ENCODE measurements at places on chromosomes 3 and 15.
A peak's percentile ranks its signal among the peaks of the same experiment; 100 is the strongest.

GRCh38 chr3:41026394-41027177, 172.7 kb upstream of the CTNNB1 start:
- no peaks in the 10 kb centered on the region for H3K27me3 ChIP-seq
- H3K27ac ChIP-seq, result no peak overlapping the region
- H3K4me3 ChIP-seq, result no peak overlapping the region

DNA sequence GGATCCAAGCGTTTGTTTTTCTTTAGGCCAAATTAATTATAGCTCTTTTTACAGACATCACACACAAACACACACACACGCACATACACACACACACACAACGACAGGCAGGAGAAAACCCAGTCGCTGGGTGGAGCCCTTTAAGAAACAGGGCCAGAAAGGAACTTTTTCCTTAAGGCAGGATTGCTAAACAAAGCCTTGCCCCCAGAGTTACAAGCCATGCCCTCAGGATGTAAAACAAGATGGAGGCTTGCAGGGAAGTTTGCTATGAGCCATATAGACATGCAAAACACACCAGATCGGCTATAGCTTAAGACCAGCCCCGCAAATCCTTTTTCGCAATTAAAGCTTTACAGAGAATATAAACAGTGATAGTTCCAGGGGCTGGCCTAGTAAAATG, 16.3 kb upstream of the IQCF2 start:
- H3K27me3 ChIP-seq, result no peaks in the 10 kb centered on the region
- H3K4me1 ChIP-seq, result no peaks in the 10 kb centered on the region
- no peaks in the 10 kb centered on the region for H3K36me3 ChIP-seq

GRCh38 chr3:55524565-55525244, 37.6 kb upstream of the WNT5A start:
- no peaks in the 10 kb centered on the region for H3K36me3 ChIP-seq
- DNase-seq, result no peak
- H3K4me1 ChIP-seq, result peaks cover 6% of the 10 kb centered on the region
- H3K4me3 ChIP-seq, result no peak overlapping the region
- no peak overlapping the region for H3K27ac ChIP-seq
- no peaks in the 10 kb centered on the region for H3K27me3 ChIP-seq

DNA sequence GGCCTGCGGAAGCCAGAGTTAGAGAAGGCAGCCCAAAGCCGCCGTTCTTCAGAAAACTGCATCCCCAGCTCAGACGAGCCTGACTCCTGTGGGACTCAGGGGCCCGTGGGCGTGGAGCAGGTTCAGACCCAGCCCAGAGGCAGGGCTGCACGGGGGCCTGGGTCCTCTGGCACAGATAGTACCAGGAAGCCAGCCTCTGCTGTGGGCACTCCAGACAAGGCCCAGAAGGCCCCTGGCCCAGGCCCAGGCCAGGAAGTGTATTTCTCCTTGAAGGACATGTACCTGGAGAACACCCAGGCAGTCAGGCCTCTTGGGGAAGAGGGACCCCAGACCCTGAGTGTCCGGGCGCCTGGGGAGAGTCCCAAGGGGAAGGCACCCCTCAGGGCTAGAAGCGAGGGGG, 23.1 kb downstream of the ALPK3 start:
- H3K4me3 ChIP-seq, result no peak overlapping the region
- H3K36me3 ChIP-seq, result no peaks in the 10 kb centered on the region
- DNase-seq, result no peak
- H3K27ac ChIP-seq, result peak overlapping the region; percentile 97
- H3K4me1 ChIP-seq, result no peaks in the 10 kb centered on the region

GRCh38 chr3:144273601-144274000, 302.0 kb downstream of the DIPK2A start:
- H3K4me1 ChIP-seq, result peaks cover 5% of the 10 kb centered on the region
- H3K4me3 ChIP-seq, result no peak overlapping the region
- DNase-seq, result no peak
- H3K27ac ChIP-seq, result no peak overlapping the region
- H3K27me3 ChIP-seq, result peaks cover 4% of the 10 kb centered on the region
- H3K36me3 ChIP-seq, result no peaks in the 10 kb centered on the region

DNA sequence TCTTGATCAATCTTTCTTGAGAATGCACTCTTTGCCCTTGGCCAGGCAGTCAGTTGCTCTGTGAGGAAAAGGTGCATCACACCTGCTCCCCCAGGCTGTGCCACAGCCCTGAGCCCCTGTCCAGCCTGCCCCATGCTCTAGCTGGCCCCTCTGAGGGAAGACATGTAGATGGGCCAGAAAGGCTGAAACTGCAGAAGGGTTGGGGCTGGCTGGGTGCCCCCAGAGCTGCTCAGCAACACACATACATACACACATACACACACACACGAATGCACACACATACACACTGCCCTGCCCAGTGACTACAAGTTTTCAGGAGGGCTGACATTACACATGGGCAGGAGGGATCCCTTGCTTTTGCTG, 16.4 kb downstream of the TBC1D21 start:
- no peaks in the 10 kb centered on the region for H3K4me1 ChIP-seq
- no peak for DNase-seq
- no peaks in the 10 kb centered on the region for H3K27me3 ChIP-seq
- H3K27ac ChIP-seq, result no peak overlapping the region
- no peaks in the 10 kb centered on the region for H3K36me3 ChIP-seq
- no peak overlapping the region for H3K4me3 ChIP-seq

DNA sequence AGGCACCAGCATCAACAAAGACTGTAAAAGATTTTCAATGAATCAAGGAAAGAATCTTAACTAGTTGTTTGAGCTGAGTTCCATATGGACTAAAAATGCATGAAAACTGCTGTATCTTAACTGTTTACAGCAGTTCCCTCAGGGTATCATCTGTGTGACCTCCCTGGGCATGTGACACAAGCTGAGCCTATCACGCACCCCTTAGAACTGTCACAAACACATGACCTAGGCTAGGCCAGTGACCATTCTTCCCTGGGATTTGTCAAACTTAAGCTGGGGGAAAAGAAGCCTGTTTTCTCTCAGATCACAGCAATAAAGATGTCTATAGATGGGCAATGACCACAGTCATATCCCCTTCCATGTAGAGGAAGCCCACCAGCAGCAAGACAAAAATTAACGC, 35.7 kb downstream of the IGF2BP2 start:
- no peaks in the 10 kb centered on the region for H3K27me3 ChIP-seq
- no peak for DNase-seq
- no peak overlapping the region for H3K27ac ChIP-seq
- H3K4me1 ChIP-seq, result no peaks in the 10 kb centered on the region
- no peaks in the 10 kb centered on the region for H3K36me3 ChIP-seq

DNA sequence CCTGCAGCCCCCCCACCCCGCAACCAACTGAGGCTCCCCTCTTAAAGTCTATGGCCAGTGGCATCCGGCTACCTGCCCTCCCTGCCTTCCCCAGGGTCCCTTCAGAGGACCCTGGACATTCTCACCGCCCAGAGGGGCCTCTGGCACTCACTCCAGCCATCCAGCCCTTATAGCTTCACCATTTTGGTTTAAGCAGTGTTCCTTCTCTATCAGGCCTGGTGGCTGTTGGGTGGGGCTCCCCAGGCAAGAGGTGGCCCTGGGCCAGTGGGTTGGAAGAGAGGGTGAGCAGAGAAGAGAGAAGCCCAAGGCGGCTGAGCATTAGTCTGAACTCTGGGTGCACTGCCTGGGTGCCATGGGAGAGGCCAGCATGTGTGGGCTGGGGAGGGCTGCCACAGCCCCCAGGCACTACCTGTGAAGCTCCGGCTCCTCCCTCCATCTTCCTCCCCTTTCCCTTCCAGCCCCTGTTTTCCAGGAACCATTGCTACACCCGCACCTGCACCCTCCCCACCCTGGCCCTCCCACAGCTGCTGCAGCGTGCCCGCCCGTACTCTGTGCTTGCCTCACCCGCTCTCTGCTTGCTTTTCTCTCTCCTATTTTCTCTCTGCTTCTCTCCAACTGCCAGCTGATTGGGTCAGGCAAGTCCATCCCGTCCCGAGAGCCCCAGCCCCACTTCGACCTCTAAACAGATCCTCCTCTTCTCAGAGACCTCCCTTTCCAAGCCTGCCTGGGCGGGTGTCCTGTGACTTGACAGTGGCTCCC, 168.2 kb downstream of the TBC1D2B start:
- no peak overlapping the region for H3K4me3 ChIP-seq
- no peaks in the 10 kb centered on the region for H3K36me3 ChIP-seq
- H3K27me3 ChIP-seq, result no peaks in the 10 kb centered on the region
- no peaks in the 10 kb centered on the region for H3K4me1 ChIP-seq
- H3K27ac ChIP-seq, result no peak overlapping the region

- no peaks in the 10 kb centered on the region for H3K36me3 ChIP-seq
- H3K27ac ChIP-seq, result no peak overlapping the region
- no peaks in the 10 kb centered on the region for H3K4me1 ChIP-seq
Observed at GRCh38 chr3:104952146-104952972, 414.4 kb upstream of the ALCAM start.

DNA sequence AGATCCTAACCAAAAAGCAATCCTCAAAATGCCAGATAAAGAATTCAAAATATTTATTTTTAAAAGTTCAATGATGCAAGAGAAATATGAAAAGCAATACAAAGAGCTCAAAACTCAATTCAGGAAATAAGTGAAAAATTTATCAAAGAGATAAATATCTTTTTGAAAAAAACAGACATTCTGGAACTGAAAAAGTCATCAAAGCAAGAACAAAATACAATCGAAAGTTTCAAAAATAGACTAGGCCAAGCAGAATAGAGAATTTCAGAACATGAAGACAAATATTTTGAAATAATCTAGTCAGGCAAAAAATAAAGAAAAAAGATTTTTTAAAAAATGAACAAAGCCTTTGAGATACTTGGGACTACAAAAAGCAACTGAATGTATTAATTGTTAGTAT, 83.4 kb upstream of the STT3B start:
- H3K27ac ChIP-seq, result no peak overlapping the region
- no peaks in the 10 kb centered on the region for H3K27me3 ChIP-seq
- H3K4me3 ChIP-seq, result no peak overlapping the region

DNA sequence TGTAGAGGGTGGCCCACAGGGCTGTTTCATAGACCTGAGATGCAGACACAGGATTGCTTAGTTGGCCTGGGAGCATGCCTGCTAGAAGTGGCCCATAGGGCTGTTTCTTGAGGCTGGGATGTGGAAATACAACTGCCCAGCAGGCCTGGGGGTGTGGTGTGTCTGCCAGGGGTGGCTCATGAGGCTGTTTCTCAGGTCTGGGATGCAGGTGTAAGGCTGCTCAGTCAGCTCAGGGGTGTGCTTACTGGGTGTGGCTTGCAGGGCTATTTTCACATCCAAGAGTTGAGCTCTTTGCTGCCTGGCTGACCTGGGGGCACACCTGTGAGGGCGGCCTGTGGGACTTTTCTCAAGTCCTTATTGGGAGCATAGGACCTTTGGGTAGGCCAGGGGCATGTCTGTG, 131.3 kb downstream of the DOCK3 start:
- H3K4me3 ChIP-seq, result no peak overlapping the region
- no peaks in the 10 kb centered on the region for H3K4me1 ChIP-seq
- H3K27ac ChIP-seq, result no peak overlapping the region
- DNase-seq, result no peak

- H3K4me3 ChIP-seq, result no peak overlapping the region
- H3K36me3 ChIP-seq, result no peaks in the 10 kb centered on the region
- no peaks in the 10 kb centered on the region for H3K27me3 ChIP-seq
- DNase-seq, result no peak
- no peaks in the 10 kb centered on the region for H3K4me1 ChIP-seq
Observed at GRCh38 chr15:89307046-89307587, 27.5 kb downstream of the POLG start.

DNA sequence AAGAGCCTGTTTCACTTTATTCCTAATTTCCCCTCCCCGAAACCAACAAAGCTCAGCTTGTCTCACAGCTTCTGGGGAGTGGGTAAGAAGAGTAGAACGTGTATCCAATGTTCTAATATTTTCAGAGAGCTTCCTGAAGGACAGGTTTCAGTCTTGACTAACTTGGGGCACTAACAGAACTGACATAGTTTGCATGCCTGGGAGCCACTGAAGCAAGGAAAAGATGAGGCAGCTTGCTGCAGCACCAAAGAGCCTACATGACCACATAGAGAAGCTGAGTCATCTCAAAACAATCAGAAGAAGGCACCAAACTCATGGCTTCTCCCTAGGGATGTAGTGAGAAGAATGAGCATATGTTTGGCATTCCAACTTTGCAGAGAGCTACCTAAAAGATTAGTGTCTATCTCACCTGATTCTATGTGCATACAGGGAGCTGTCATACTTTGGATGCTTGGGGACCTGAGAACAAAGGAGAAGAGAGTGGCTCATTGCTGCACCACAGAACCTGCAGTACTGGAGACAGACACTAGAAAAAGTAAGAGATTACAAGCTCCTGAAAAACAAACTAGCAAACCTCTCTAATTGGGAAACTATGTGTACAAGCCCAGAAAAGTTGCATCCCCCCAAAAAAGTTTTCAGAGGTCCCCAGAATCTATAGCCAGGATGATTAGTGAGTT, 86.9 kb downstream of the DCLK3 start:
- no peaks in the 10 kb centered on the region for H3K36me3 ChIP-seq
- DNase-seq, result no peak

GRCh38 chr3:119175872-119176756, 2.7 kb downstream of the UPK1B start:
- H3K4me3 ChIP-seq, result no peak overlapping the region
- no peaks in the 10 kb centered on the region for H3K36me3 ChIP-seq
- peaks cover 2% of the 10 kb centered on the region for H3K4me1 ChIP-seq
- H3K27ac ChIP-seq, result no peak overlapping the region

DNA sequence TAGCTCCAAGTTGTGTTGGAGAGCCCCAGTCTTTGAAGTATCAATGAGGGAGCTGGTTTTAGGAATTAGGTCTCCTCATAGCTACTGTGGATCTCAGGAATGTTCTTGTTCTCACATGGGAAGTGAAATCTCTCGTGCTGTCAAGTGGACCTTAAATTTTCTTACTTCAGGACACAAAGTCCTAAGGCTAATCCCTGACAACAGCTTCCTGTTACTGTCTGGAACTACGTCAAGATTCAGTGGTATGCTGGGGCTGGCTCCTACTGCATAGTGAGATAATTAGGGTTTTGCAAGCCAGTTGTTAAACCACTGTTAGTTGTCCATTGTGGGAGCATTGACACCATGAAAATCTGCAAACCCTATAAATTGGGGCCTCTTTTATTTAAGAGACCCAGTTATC, 22.8 kb downstream of the MESP1 start:
- H3K27ac ChIP-seq, result peak overlapping the region; percentile 54
- H3K4me1 ChIP-seq, result no peaks in the 10 kb centered on the region
- H3K4me3 ChIP-seq, result no peak overlapping the region
- H3K27me3 ChIP-seq, result no peaks in the 10 kb centered on the region
- H3K36me3 ChIP-seq, result no peaks in the 10 kb centered on the region

- no peaks in the 10 kb centered on the region for H3K4me1 ChIP-seq
- peak; percentile 46 for DNase-seq
- peak overlapping the region; percentile 99 for H3K27ac ChIP-seq
- no peak overlapping the region for H3K4me3 ChIP-seq
Observed at GRCh38 chr15:44726568-44727484, 9.5 kb upstream of the TRIM69 start.

- no peaks in the 10 kb centered on the region for H3K36me3 ChIP-seq
- no peaks in the 10 kb centered on the region for H3K4me1 ChIP-seq
- no peak overlapping the region for H3K27ac ChIP-seq
- H3K27me3 ChIP-seq, result peaks cover 5% of the 10 kb centered on the region
- no peak for DNase-seq
Observed at GRCh38 chr15:88788816-88789215, 14.4 kb upstream of the ACAN start.

- peaks cover 16% of the 10 kb centered on the region for H3K36me3 ChIP-seq
- H3K27ac ChIP-seq, result no peak overlapping the region
- no peak for DNase-seq
- H3K27me3 ChIP-seq, result no peaks in the 10 kb centered on the region
Observed at GRCh38 chr15:73572296-73572695, 60.9 kb downstream of the NPTN start.

- H3K27ac ChIP-seq, result no peak overlapping the region
- H3K4me3 ChIP-seq, result no peak overlapping the region
- no peak for DNase-seq
Observed at GRCh38 chr15:50925281-50925680, 16.8 kb downstream of the AP4E1 start.

All from kidney (tissue), 22 donors.